ENCODE measurements at places on chromosomes 6 and 20.

GRCh38 chr6:116191881-116192280 lies 62.0 kb downstream of the TSPYL4 start:
- no peaks in the 10 kb centered on the region for H3K4me1 ChIP-seq
- H3K36me3 ChIP-seq, result no peaks in the 10 kb centered on the region
- no peaks in the 10 kb centered on the region for H3K27me3 ChIP-seq
- H3K4me3 ChIP-seq, result no peak overlapping the region

DNA sequence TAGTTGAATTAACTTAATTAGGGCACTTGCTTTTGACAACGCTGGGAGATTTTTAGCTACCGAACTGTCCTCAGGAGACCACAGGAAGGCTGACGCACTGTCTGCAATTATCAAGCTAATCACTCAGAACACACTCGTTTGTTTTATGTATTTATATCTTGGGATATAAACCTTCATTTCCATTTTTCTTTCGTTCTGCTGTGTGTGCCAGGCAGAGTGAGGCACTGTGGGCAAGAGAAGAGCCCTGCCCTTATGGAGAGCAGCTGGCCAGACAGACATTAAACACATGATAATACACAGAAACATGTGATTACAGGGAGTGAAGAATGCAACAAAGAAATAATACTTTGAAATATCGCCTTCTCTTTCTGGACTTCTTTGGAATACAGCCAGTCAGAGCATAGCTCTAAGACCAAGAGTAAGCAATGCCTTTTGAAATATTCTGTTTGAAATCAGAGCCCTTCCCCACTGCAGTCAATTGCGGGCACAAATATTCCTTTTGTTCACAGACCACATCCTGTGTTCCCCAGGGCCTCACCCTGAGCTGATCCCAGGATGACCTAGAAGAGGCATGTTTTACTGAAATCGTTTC lies 96.8 kb downstream of the ANKRD60 start:
- peaks cover 50% of the 10 kb centered on the region for H3K27me3 ChIP-seq
- no peak for DNase-seq
- H3K27ac ChIP-seq, result no peak overlapping the region
- no peak overlapping the region for H3K4me3 ChIP-seq
- H3K36me3 ChIP-seq, result no peaks in the 10 kb centered on the region

- no peak overlapping the region for H3K27ac ChIP-seq
- peaks cover 30% of the 10 kb centered on the region for H3K27me3 ChIP-seq
Observed at GRCh38 chr20:46970937-46971630, 76.4 kb downstream of the EYA2 start.

DNA sequence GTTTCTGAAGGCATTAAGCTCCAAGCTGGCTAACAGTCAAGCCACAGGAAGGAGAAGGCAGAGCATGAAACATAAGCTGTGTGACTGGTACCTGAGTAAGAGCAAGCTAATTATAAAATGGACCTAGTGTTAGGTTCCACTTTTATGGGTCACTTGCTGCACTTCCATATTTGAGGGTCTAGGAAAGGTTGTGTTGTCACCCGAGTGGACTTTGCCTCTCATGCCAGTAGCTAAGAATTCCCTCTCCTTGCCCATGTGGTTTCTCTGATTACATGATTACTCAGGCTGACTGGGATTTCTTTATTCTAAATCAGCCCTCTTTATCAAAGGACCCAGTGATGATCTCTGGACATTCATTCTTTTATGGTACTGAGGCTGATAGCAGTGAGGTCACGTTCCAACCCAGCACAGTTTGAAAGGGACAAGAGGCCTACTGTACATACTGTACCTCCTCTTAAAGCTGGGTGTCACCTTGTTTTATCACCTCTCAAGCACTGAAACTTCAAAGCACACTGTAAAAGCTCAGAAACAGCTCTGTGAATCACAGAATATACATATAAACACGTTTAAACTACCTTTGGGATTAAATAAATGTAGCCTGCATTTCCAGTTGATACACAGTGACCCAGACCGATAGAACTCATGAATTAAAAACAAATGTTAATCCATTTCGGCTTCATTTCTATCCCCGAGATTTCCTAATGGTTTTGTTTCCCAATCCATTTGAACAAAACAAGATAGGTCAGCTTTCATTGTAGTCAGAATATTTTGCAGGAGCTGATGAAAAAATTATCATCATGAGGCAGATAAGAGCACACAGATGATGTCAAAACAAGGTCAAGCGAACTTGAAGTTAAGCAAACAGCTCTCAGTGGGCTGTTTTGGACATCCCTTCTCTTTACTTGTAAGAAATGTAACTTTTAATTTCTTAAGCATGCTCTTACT lies 96.5 kb downstream of the ALDH8A1 start:
- no peak overlapping the region for H3K4me3 ChIP-seq
- no peak overlapping the region for H3K27ac ChIP-seq
- no peaks in the 10 kb centered on the region for H3K4me1 ChIP-seq
- DNase-seq, result no peak

- no peak for DNase-seq
- peaks cover 30% of the 10 kb centered on the region for H3K27me3 ChIP-seq
- no peak overlapping the region for H3K27ac ChIP-seq
- H3K4me3 ChIP-seq, result no peak overlapping the region
Observed at GRCh38 chr20:49379338-49379737, 101.5 kb upstream of the ZNFX1 start.

DNA sequence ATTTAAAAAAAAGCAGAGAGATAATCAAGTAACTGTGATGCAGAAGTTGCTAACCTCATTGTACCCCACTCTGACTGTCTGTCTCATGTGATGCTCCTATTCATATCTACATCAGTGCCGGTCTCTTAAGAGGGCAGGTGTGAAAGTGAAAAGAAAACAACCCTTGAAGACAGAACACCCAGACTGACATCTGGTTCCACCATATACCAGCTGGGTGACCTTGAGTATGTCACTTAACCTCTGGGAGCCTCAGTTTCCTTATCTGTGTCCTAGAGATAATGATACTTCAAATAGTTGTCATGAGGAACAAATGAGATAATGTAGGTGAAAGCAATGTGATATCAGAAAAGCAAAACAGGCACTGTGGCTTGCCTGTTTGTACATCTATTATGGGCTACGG lies 426.8 kb upstream of the SOX4 start:
- peaks cover 35% of the 10 kb centered on the region for H3K4me1 ChIP-seq
- no peaks in the 10 kb centered on the region for H3K36me3 ChIP-seq
- no peaks in the 10 kb centered on the region for H3K27me3 ChIP-seq
- H3K27ac ChIP-seq, result no peak overlapping the region

DNA sequence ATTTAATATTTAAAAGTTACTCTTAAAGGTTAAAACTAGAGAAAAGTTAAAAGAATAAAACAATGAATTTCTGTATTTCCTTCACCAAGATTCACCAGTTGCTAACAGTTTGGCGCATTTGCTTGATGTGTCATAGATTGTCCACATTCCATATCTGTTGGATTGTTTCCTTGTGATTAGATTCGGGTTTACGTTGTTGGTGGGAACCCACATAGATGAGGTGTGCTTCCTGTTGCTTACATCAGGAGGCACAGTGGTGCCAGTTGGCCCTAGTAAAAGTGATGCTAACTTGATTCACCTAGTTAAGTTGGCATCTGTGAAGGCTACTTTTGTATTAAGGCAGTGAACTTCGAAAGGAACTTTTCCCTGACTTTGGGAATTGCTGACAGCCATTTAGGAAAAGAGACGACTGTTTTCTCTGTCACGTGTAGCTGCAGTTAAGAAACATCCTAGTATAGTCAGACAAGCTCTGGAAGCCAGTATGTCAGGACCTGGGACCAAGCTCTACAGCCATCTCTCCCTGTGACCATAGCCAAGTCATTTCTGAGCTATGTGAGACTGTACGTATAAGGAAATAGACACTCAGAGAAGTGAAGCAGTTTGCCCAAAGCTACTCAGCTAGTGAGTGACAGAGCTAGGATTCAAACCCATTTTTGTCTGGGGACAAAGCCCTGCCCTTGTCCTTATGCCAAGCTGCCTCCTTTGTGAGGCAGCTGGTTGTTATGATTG lies 49.0 kb downstream of the PPARD start:
- H3K27ac ChIP-seq, result peak overlapping the region; percentile 46
- peaks cover 2% of the 10 kb centered on the region for H3K36me3 ChIP-seq
- DNase-seq, result no peak

GRCh38 chr6:45956663-45957062 lies 59.0 kb downstream of the CLIC5 start:
- H3K4me3 ChIP-seq, result no peak overlapping the region
- peaks cover 8% of the 10 kb centered on the region for H3K27me3 ChIP-seq
- H3K27ac ChIP-seq, result no peak overlapping the region

DNA sequence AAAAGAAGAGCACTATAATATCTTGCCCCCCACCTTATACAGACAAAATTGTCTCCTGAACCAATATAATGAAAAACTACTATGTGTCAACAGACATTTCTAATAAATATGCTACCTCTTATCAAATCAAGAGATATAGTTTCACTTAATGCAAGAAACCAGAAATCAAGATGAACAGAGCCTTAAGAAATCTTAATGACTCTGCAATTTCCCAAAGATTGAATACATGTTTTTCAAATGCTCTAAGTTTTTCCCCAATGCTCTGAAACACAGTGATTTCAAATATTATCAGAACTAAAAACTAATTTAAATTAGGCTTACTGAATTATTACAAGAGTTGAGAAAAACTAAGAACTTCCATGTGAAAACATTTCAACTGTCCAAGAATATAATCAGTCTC lies 13.3 kb downstream of the SUPT3H start:
- no peak overlapping the region for H3K27ac ChIP-seq
- no peak overlapping the region for H3K4me3 ChIP-seq
- DNase-seq, result no peak
- no peaks in the 10 kb centered on the region for H3K27me3 ChIP-seq
- peaks cover 11% of the 10 kb centered on the region for H3K36me3 ChIP-seq
- peaks cover 20% of the 10 kb centered on the region for H3K4me1 ChIP-seq

- H3K27ac ChIP-seq, result no peak overlapping the region
- H3K27me3 ChIP-seq, result no peaks in the 10 kb centered on the region
- no peaks in the 10 kb centered on the region for H3K4me1 ChIP-seq
- no peak for DNase-seq
- no peak overlapping the region for H3K4me3 ChIP-seq
Observed at GRCh38 chr6:8758412-8758811, 323.1 kb upstream of the SLC35B3 start.

- no peak overlapping the region for H3K27ac ChIP-seq
- peaks cover 14% of the 10 kb centered on the region for H3K4me1 ChIP-seq
- no peak for DNase-seq
- H3K4me3 ChIP-seq, result no peak overlapping the region
Observed at GRCh38 chr6:89643406-89643805, 4.9 kb upstream of the LYRM2 start.

DNA sequence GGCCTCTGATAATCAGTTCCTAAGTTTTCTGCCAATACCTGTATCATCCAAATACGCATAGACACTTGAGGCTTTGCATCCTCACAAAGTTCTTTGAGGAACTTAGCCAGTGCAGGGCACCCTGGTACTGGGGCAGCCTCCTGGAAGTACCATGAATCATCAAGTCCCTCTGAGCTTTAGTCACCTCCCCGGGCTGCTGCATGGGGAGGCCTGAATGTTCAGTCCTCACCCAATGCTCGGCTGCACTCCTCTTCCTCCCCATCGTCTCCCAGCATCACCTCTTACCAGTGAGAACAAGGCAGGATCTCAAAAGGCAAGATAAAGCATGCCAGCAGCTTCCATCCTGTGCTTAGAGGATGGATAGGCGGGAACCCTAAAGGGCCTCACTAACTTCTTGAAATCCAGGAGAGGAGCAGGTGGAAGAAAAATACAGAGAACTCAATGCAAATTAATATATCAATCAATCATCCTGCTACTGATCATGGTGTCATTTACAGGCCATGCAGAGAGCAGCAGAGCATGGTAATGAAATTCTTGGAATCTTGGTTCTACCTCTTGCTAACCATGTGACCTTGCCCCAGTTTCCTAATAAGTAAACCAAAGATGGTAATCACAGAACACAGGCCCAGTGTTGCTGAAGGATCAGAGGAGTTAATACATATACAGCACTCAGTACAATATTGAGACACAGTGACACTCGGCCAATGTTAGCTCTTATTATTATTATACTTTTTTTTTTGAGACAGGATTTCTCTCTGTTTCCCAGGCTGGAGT lies 4.7 kb upstream of the CCN6 start:
- H3K27me3 ChIP-seq, result no peaks in the 10 kb centered on the region
- peaks cover 5% of the 10 kb centered on the region for H3K4me1 ChIP-seq
- H3K27ac ChIP-seq, result no peak overlapping the region

DNA sequence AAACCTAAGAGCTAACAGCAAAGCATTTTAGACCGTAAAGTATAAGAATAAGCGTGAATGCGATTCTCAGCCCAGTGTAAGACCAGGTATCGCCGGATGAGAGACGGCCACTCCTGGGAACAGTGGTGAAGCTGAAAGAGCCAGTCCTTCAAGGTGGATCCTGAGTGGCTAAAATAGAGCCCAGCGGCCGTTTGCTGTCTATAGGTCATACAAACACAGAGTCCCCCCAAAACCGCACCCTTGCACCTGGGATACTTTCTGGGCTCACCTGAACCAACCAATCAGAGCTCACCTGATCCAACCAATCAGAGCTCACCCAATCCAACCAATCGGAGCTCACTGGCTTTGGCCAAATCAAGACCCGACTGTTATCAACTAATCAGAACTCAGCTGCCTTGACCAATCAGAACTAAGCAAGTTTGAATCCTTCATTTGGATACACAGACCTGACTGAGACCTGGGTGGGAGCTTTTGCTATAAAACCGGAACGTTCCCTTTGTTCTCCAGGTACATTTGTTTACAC lies 248.2 kb downstream of the DLL1 start:
- H3K4me3 ChIP-seq, result no peak overlapping the region
- H3K4me1 ChIP-seq, result no peaks in the 10 kb centered on the region
- no peak for DNase-seq
- H3K27me3 ChIP-seq, result peaks cover 5% of the 10 kb centered on the region
- no peaks in the 10 kb centered on the region for H3K36me3 ChIP-seq

GRCh38 chr6:29486577-29486976 lies 1.2 kb downstream of the MAS1L start:
- no peaks in the 10 kb centered on the region for H3K36me3 ChIP-seq
- peaks cover 3% of the 10 kb centered on the region for H3K27me3 ChIP-seq
- no peak overlapping the region for H3K4me3 ChIP-seq
- no peak for DNase-seq
- no peak overlapping the region for H3K27ac ChIP-seq

DNA sequence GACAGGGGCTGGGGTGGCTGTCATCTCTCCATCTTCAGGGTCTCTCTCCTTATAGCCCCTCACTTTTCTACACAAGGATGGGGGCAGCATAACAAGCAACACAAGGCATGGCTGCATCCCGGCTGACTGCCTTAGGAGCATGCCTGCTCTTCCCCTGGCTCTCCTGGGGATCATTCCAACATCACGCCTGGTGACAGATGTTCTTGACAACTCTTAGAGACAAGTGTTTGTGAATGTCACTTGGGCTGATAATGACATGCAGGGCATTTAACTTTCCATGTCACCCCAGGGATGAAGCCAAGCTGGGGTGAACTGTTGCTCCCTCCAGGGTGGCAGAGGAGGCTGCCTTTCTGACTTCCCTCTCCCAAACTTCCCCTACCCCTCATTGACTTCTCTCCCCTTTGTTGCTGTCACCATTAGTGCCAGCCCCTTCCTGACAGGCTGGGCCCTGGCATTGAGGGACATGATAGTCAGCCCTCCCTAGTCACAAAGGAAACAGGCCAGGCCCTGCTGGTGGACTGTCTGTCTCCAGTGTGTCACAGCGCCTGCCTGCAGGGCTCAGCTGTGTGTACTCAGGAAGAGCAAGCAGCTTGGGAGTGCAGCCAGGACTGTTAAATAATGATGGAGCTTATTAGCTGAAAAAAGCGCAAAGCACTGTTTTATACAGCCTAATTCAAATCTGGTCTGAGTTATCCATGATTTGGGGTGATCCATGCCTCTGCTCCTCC lies 161.8 kb downstream of the LRFN2 start:
- no peak overlapping the region for H3K4me3 ChIP-seq
- no peaks in the 10 kb centered on the region for H3K36me3 ChIP-seq
- H3K27ac ChIP-seq, result no peak overlapping the region
- H3K27me3 ChIP-seq, result peaks cover 11% of the 10 kb centered on the region
